ENCODE measurements at places on chromosomes 1 and 21.

DNA sequence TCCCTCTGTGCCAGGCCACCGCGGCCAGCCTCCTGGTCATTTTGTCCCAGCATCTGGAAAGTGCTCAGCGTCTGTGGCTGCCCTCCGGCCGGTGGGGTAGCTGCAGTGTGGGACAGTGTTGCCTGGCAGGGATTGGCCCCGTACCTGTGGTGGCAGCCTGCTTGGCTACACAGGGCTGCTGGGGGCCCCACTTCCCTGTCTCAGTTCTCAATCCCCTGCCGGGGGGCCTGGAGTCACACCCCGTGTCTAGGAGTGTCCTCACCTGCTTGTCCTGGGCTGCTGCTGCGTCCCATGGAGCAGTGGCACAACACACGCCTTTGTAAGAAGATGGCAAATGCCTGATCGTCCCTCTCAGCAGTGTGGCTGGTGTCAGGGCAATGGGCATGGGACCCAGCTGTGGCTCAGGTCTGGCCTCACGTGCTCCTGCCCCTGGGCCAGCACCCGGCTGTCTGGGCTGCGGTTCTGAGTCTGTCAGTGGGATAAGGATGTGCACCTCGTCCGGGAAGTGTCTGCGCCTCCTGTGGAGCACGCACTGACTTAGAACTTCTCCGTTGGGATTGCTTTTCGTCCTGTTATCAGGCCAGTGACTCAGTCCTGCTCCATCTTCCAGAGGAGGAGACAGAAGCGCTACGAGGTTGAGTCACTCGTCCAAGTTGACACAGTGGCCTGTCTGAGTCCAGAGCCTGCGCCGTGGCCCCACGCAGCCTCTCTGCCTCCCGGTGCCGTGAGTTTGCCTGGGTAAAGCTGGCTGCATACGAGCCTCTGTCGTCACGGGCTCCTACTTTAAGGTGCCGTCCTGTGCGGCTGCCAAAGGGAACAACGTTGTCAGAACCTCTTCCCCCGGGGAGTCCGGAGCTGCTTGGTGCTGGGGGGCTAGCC is 41.0 kb downstream of the CRYAA start:
- no peak for ATAC-seq

DNA sequence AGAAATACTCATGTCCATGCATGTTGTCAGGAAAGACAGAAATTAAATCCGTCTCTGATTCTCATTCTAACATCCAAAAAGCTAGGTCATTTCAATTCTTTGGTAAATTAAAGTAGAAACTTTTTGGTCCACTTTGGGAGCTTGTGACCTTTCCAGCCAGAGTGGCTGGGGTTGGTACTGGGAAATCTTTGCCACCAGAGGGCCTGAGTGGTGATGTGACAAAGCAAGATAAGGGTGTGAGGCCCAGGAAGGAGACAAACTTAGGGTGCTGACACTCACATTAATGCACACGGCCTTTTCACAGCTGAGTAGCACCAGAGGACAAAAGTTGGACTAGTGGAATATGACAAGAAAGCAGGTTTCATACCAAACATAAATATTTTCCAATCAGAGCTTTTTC is 144.3 kb downstream of the DNM3 start:
- no peak for ATAC-seq

- ATAC-seq, result no peak
Observed at GRCh38 chr1:22176258-22176657, 33.4 kb upstream of the WNT4 start.

- ATAC-seq, result no peak
Observed at GRCh38 chr1:7525338-7526063, 245.6 kb upstream of the VAMP3 start.

Data from gastroesophageal sphincter (tissue), 4 donors.